Neural crest cell (in vitro differentiated cells): ENCODE measurements at places on chromosomes 3 and 15.

DNA sequence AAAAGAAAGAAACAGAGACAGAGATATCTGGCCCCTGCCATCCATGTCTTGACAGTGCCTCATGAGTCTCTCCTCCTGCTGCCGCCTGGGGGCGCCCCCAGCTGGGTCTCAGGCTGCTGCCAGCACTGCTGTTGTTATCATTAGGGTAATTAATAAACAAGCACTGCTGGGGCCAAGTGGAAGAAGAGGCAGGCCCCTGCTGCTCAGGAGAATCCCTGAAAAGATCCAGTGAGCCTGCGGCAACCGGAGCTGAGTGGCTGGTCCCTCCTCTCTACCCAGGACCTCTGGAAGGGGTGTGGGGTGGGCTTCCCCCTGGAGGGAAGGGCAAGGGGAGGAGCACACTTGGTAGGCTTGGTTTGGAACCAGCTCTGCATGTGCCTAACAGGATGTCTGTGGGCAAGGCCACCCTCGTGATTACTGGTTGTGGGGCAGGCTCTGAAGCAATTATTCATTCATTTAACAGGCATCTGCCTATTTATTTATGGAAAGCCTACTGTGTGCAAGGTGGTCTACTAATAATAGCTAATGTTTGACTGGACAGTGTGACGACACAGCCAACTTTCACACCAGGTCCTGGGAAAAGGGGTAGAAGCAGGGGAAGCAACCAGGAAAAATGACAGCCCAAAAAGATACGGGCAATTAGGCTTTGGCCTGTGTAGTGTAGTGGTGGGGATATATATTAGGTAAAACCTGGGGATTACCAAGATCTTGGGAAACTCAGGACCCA, 1.2 kb upstream of the TYRO3 start:
- peak; percentile 64 for DNase-seq

GRCh38 chr15:35436422-35436821, 109.5 kb downstream of the DPH6 start:
- DNase-seq = no peak

DNA sequence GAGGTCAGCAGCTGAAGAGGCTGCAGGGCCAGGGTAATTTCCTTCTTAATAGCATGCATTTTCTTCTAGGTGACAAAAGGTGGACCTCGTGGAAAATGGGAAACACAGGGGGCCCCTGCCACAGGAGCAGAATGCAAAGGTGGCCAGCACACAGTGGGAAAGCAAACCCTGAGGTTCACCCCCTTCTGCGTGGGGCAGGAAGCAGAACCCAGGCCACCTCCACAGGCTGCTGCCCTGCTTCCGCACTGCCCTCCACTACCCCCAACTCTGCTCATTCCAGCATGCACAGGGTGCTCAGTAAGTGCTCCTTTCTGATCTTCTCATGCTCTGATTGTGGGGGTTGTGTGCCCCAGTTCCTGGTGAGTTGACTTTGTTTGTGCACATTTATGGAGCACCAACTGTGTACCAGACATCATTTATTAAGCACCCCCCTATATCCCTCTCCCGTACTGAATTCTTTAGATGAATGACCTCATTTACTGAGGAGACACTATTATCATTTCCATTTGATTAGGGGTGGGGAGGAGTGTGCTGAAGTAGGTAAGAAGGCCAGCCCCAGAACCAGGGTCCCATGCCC, 12.7 kb upstream of the FGD5 start:
- no peak for DNase-seq

- DNase-seq = no peak
Observed at GRCh38 chr15:88276821-88277410, 20.4 kb upstream of the NTRK3 start.

- no peak for DNase-seq
Observed at GRCh38 chr3:196227629-196228493, 11.5 kb downstream of the SLC51A start.

- no peak for DNase-seq
Observed at GRCh38 chr15:42955518-42955917, 34.9 kb upstream of the TTBK2 start.
